ENCODE measurements at places on chromosomes 11 and 22.

DNA sequence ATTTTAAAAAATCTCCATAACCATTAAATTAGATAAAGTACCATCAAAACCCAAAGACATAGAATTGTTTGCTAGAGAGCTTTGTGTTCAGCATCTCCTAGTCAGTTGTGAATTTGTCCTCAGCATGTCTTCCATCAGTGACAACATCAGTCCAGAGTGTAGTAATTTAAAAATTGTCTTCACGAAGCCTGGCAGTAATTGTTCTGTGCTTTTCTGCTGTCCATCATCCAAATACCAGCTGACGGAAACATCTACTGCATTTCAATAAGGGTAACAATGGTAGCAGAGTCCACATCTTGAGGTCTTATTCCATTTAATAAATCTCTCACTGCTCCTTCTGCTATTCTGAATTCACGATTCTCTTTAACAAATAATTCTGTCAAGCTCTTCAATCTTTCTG, 121.5 kb downstream of the ATXN10 start:
- no peak for DNase-seq

GRCh38 chr11:131301306-131301705, 69.1 kb upstream of the NTM start:
- no peak for DNase-seq

DNA sequence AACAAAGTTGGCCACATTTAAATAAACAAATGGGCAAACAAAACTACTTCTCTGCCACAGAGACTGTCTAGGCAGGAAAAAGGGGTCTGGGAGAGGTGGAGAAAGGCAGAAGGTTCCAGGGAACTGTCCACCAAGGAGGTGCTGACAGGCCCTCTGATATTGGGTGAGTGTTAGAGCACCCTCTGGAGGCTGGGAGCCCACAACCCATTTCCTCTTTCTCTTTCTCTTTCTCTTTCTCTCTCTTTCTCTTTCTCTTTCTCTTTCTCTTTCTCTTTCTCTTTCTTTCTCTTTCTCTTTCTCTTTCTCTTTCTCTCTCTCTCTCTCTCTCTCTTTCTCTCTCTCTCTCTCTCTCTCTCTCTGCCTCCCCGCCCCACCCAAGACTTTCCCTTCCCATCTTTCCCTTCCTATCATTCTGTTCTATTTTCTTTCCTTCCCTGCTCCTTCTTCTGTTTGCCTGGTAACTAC, 912.8 kb downstream of the DLG2 start:
- peak; percentile 23 for DNase-seq

DNA sequence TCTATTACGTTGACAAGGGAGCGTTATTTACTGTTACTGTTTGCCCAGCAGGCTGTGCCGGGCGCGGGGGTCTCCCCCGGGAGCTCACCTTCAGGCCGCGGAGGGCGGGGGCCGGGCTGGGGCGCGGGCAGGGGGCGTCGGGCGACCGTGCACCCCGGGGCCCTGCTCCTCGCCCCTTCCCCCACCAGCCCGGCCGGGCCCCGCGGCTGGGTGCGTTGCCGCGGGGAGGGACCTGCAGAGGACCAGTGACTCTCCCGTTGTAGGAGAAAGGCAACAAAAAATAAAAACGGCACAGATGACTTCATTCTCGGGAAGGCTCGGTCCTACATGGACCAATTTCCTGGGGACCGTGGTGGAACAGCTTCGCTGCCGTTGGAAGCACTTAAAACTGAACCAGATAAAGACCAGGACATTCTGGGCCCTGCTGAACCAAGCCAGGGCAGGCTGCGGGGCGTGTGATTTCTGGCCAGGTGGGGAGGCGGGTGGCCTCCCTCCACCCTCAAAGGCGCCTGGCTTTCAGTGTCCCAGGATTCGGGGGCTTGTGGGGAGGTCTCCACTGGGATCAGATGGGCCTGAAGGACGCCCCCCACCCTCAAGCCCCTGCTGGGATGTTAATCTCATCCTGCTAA, 57.4 kb downstream of the IGLL1 start:
- no peak for DNase-seq

DNA sequence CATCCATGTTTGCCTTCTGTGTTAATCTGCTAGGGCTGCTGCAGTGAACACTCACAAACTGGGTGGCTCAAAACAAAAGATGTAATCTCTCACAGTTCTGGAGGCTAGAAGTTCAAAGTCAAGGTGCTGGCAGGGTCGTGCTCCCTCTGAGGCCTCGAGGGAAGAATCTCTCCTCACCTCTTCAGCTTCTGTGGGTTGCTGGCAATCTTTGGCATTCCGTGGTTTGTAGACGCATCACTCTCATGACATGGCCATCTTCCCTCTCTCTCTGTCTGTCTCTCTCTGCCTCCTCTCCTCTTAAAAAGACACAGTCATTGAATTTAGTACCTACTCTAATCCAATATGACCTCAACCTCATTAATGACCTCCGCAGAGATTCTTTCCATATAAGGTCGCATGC, 78.8 kb downstream of the TSPAN18 start:
- DNase-seq = no peak

- DNase-seq = no peak
These were observed 82.2 kb downstream of the ATG16L2 start for GRCh38 chr11:72896431-72896830.

DNA sequence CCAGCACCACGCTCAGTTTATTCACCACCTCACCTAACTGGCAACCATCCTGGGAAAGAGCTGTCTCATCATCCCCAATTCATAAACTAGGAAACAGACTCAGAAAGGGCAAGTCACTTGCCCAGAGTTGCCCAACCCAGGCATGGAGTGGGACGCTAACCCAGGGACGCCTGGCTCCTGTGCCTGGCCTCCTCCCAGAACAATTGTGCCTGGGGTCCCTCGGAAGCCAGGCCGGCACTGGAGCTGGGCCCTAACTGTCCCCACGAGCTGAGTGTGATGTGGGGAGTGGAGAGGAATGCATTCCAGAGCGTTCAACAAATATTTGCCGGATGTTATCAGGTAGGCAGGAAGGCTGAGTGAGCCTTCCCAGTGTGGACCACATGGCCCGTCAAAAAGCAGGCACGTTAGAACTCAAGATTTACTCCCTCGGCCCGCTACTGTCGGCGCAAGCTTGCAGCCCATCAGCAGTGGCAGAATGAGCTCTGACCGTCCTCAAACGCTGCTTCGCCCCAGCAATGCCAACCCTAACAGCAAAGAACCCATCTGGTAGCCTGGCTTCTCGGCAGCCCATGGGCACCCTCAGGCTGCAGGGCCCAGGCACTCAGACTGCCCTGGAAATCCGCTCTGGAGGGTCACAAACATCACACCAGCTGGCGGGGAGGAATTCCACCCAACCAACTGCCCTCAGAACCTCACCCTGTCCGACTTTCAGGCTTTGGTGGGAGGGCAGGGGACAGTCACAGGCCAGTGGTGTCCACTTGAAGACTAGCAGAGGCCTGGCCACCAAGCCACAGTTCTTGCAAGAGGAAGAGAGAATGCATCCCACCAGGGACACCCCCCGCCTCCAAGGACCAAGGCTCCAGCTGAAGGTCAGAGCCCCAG, 35.6 kb downstream of the MYH9 start:
- DNase-seq = no peak

GRCh38 chr22:33599596-33599995, 320.7 kb downstream of the LARGE1 start:
- DNase-seq = no peak

GRCh38 chr11:60125956-60126585, 37.6 kb downstream of the MS4A2 start:
- DNase-seq = no peak

DNA sequence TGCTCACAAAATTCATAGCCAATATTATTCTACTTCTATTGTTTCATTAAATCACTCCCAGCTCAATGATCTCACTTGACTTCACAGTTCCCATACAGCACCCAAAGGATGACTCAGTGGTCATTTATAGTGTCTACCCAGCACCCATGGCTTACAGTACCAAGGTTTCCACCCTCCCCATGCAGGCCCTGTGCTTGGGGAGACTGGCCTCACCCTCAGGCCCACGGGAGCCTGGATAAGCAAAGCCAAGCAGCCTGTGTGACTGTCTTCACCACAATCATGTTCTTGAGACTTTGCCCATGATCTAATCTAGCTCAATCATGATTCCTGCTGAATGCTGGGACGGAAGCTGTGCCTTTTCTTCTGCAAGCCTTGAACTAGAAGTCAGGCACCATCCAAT, 97.6 kb downstream of the SLC36A4 start:
- DNase-seq = no peak
